ENCODE measurements at places on chromosomes 2 and 18. TPM values are rescaled to one million over a fixed set of nuclear protein-coding genes. Genes with fewer than 3 reads are reported as not detected.

The ZNF516 gene
- total RNA-seq: 47.7 TPM

The LMAN1 gene
- total RNA-seq: 231 TPM

The SOWAHC gene
- 16.3 TPM for total RNA-seq

The IL37 gene
- not detected for total RNA-seq

The RAB6C gene
- not detected for total RNA-seq

The PDK1 gene
- 62.9 TPM for total RNA-seq

The CPO gene
- total RNA-seq: not detected

The PAX3 gene
- not detected for total RNA-seq

The MEP1B gene
- total RNA-seq: not detected

The TEX44 gene
- total RNA-seq: not detected

The SERPINB11 gene
- not detected for total RNA-seq

The CHRND gene
- total RNA-seq: not detected

The KLHL30 gene
- not detected for total RNA-seq

The SLC1A4 gene
- 21.2 TPM for total RNA-seq

The STK11IP gene
- 15.4 TPM for total RNA-seq

The CKAP2L gene
- 19.4 TPM for total RNA-seq

The ADAM23 gene
- total RNA-seq: 1.4 TPM

The SOX11 gene
- 21.8 TPM for total RNA-seq

The HOXD1 gene
- total RNA-seq: not detected

The IL36G gene
- total RNA-seq: not detected

The RELCH gene
- 13.6 TPM for total RNA-seq

The MYO5B gene
- total RNA-seq: 2.3 TPM

The HNMT gene
- total RNA-seq: 39.8 TPM

The CYP26B1 gene
- 0.08 TPM for total RNA-seq

The CD8B gene
- total RNA-seq: not detected

The GDF7 gene
- total RNA-seq: not detected
